ENCODE measurements at places on chromosomes 2 and 18.

- H3K4me3 ChIP-seq, result no peak overlapping the region
- no peaks in the 10 kb centered on the region for H3K4me1 ChIP-seq
- no peaks in the 10 kb centered on the region for H3K27me3 ChIP-seq
- no peak overlapping the region for H3K27ac ChIP-seq
- DNase-seq, result no peak
Measured at GRCh38 chr2:105487142-105488069, 88.6 kb upstream of the FHL2 start.

- H3K36me3 ChIP-seq, result peaks cover 11% of the 10 kb centered on the region
- peaks cover 82% of the 10 kb centered on the region for H3K4me1 ChIP-seq
- DNase-seq, result no peak
- no peaks in the 10 kb centered on the region for H3K27me3 ChIP-seq
- H3K27ac ChIP-seq, result no peak overlapping the region
Measured at GRCh38 chr18:35054401-35054800, 13.2 kb downstream of the MAPRE2 start.

GRCh38 chr2:159558479-159558878 lies 57.9 kb downstream of the BAZ2B start:
- H3K27ac ChIP-seq, result no peak overlapping the region
- no peaks in the 10 kb centered on the region for H3K4me1 ChIP-seq
- H3K36me3 ChIP-seq, result no peaks in the 10 kb centered on the region
- H3K4me3 ChIP-seq, result no peak overlapping the region
- H3K27me3 ChIP-seq, result no peaks in the 10 kb centered on the region
- DNase-seq, result no peak

GRCh38 chr2:215002500-215002899 lies 135.9 kb downstream of the ABCA12 start:
- DNase-seq, result no peak
- H3K36me3 ChIP-seq, result no peaks in the 10 kb centered on the region
- H3K4me1 ChIP-seq, result no peaks in the 10 kb centered on the region
- H3K27me3 ChIP-seq, result peaks cover 6% of the 10 kb centered on the region

DNA sequence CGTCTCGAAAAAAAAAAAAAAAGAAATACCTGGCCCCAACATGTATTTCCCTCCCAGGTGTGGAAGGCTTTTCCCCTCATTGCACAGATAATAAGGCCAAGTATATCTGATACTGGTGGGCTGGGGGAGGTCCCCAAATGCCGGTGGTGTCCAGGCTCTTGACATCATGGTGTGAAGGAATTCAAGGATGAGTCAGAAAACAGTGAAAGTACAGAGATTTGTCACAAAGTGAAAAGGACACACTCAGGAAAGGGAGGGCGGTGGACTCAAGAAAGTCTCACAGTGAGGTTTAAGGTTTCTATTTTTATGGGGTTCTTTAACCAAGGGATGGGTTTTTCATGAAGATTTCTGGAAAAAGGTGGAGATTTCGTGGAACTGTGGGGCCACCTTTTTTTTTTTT lies 37.8 kb upstream of the FZD5 start:
- H3K27ac ChIP-seq, result no peak overlapping the region
- no peak for DNase-seq
- H3K27me3 ChIP-seq, result no peaks in the 10 kb centered on the region
- H3K4me3 ChIP-seq, result no peak overlapping the region
- H3K36me3 ChIP-seq, result no peaks in the 10 kb centered on the region
- H3K4me1 ChIP-seq, result no peaks in the 10 kb centered on the region

DNA sequence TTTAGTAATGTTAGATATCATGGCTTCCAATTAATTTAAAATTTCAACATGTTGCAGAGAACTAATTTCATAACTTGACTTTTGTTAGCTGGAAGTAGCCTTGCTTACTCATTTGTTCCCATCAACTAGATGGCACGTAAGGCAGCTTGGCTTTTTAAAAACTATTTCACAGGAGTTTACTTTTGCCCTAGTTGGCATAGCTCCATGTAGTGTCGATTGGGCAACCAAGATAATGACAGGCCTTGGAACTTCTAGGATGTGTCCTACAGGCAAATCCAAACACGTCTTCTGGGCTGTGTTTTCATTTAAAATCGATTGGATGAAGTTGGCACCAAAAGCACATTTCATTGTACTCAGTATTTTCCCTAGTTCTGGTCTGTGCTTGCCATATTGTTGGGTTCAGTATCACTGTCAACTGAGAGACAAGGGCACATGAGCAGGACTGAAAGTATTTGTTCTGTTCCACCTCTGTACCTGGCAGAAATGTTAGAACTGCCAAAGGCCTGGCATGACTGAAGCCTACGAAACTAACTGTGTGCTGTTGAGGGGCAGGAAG lies 29.4 kb downstream of the HADHB start:
- DNase-seq, result no peak
- H3K36me3 ChIP-seq, result no peaks in the 10 kb centered on the region
- H3K27ac ChIP-seq, result no peak overlapping the region

DNA sequence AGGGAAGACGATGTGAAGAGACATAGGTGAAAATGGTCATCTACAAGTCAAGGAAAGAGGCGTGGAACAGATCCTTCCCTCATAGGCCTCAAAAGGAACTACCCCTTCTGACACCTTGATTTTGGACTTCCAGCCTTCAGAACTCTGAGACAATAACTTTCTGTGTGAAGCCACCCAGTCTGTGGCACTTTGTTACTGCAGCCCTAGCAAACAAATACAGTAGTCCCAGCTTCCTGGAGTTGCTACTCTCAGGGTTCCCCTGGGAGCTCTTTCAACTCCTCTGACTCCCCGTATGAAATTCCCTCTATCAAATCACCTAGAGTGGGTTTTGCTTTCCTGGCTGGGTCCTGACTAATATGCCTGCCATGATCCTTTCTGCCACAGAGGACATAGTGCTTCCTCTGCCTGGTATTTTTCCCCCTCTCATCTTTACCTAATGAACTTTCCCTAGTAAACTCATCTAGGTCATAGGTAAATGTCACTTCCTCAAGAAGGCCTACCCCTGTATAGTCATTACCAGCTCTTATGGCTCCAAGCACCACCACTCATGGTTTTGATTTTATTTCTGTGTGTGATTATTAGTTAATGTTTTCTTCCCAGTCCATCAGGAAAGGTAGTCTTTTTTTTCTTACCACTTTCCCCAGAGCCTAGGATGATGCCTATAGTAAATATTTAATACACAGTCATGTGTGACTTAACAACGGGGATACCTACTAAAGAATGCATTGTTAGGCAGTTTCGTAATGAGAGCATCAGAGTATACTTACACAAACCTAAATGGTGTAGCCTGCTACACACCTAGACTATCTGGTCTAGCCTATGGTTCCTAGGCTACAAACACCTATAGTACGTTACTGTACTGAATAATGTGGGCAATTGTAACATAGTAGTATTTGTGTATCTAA lies 111.5 kb upstream of the LGALSL start:
- H3K4me3 ChIP-seq, result no peak overlapping the region
- H3K27me3 ChIP-seq, result no peaks in the 10 kb centered on the region
- H3K36me3 ChIP-seq, result no peaks in the 10 kb centered on the region
- H3K4me1 ChIP-seq, result peaks cover 6% of the 10 kb centered on the region
- no peak overlapping the region for H3K27ac ChIP-seq

Measured in naive thymus-derived CD8-positive, alpha-beta T cell (primary cell).